Cardiac muscle cell (in vitro differentiated cells and primary cell): ENCODE measurements at places on chromosomes 1 and 21. TPM values are rescaled to one million over a fixed set of nuclear protein-coding genes. Genes with fewer than 3 reads are reported as not detected.

KLHDC9 gene
- 36.5 and 42.4 TPM in 2 replicates for total RNA-seq

ATP1A2 gene
- total RNA-seq, result 19.3 and 40.9 TPM in 2 replicates

GRCh38 chr1:229147072-229147471 is 123.8 kb upstream of the RAB4A start:
- no peak overlapping the region for H3K4me3 ChIP-seq
- no peak for DNase-seq
- H3K27ac ChIP-seq, result no peak overlapping the region

GRCh38 chr1:20896826-20897225 is 109.7 kb upstream of the HP1BP3 start:
- H3K27ac ChIP-seq, result no peak overlapping the region
- DNase-seq, result no peak
- no peak overlapping the region for H3K4me3 ChIP-seq
- H3K36me3 ChIP-seq, result peaks cover 15% of the 10 kb centered on the region
- peaks cover 12% of the 10 kb centered on the region for H3K4me1 ChIP-seq

GRCh38 chr21:34126691-34127090 is 53.3 kb downstream of the MRPS6 start:
- peak overlapping the region; percentile 95 for H3K27ac ChIP-seq
- DNase-seq, result no peak
- H3K4me3 ChIP-seq, result no peak overlapping the region
- no peaks in the 10 kb centered on the region for H3K27me3 ChIP-seq
- H3K4me1 ChIP-seq, result peaks cover 51% of the 10 kb centered on the region
- H3K36me3 ChIP-seq, result peaks cover 10% of the 10 kb centered on the region

- DNase-seq, result peak; percentile 40
- H3K27ac ChIP-seq, result no peak overlapping the region
- no peaks in the 10 kb centered on the region for H3K4me1 ChIP-seq
- H3K36me3 ChIP-seq, result no peaks in the 10 kb centered on the region
- H3K4me3 ChIP-seq, result no peak overlapping the region
These were observed 51.1 kb upstream of the CFHR3 start for GRCh38 chr1:196723325-196724185.

- DNase-seq, result no peak
- peaks cover 4% of the 10 kb centered on the region for H3K4me1 ChIP-seq
- H3K36me3 ChIP-seq, result no peaks in the 10 kb centered on the region
These were observed 23.9 kb downstream of the CITED4 start for GRCh38 chr1:40838045-40838979.
